Fibroblast of upper back skin (primary cell): ENCODE measurements at places on chromosomes 13 and 19.
A peak's percentile ranks its signal among the peaks of the same experiment; 100 is the strongest.

GRCh38 chr13:73922493-73923393 is 211.5 kb downstream of the KLF12 start:
- DNase-seq: peak; percentile 55

GRCh38 chr19:18521692-18522123 is at the start of gene ELL:
ELL (minus strand) TSS chr19:18522070; CDS start chr19:18522055, 15 bp downstream.
- DNase-seq: no peak

DNA sequence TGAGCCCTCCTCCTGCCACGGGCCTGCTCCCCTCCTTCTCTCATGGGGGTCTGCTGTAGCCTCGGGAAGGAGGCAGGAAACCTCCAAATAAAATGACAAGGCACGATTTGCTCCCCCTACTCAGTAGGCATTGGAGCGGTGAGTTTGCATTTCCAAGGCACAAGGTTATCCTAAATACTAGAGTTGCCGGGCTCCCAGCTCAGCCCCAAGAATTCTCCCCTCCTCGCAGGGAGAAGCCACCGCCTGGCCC is 1.5 kb downstream of the CEBPA start:
- no peak for DNase-seq

- DNase-seq: no peak
These were observed 12.4 kb downstream of the RTN2 start for GRCh38 chr19:45484273-45484945.

GRCh38 chr13:46307554-46307953 is 79.5 kb downstream of the RUBCNL start:
- DNase-seq: peak; percentile 12

GRCh38 chr13:113787694-113788093 is 28.7 kb downstream of the TMEM255B start:
- no peak for DNase-seq

GRCh38 chr19:39916851-39917396 is 17.5 kb downstream of the FCGBP start:
- no peak for DNase-seq

DNA sequence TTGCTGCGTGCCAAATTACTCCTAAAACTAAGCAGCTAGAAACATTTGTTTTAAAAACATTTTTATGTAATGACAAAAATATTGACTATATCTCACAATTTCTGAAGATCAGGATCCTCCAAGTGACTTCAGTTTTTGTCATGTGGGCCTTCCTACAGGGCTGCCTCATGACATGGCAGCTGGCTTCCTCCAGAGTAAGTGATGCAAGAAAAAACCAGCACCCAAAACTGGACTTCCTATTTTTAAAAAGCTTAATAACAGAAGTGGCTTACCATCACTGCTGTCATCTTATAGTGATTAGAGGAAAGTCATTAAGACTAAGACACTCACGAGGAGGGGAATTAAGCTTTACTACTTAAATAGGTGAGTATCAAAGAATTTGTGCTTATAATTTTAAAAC is 681.7 kb downstream of the PCDH17 start:
- DNase-seq: no peak

DNA sequence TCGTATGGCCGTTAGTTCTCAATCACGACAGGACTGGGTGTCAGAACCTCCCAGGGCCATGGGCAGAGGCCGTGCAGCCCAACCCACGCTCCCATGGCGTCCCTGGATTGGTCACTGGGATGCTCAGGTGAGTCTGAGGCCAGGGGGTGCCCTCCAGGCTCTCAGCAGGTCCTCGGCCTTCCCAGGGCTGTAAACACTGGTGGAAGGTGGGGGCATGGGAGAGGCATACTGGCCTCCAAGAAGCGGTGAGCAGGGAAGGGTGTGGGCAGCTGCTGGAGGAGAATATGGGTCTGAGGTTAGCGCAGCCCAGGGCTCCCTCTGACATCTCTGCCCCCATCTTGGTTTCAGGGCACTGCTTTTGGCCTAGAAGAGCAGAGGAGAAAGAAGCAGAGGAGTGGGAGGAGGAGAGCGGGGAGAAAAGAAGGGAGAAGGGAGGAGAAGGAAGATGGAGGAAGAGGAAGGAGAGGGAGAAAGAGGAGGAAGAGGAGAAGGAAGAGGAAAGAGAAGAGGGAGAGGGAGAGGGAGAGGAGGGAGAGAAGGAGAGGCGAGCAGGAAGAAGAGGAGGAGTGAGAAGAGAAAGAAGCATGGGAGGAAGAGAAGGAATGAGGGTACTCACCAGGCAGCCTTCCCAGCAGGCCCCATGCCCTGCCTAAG is 62.3 kb downstream of the CEBPG start:
- DNase-seq: no peak

DNA sequence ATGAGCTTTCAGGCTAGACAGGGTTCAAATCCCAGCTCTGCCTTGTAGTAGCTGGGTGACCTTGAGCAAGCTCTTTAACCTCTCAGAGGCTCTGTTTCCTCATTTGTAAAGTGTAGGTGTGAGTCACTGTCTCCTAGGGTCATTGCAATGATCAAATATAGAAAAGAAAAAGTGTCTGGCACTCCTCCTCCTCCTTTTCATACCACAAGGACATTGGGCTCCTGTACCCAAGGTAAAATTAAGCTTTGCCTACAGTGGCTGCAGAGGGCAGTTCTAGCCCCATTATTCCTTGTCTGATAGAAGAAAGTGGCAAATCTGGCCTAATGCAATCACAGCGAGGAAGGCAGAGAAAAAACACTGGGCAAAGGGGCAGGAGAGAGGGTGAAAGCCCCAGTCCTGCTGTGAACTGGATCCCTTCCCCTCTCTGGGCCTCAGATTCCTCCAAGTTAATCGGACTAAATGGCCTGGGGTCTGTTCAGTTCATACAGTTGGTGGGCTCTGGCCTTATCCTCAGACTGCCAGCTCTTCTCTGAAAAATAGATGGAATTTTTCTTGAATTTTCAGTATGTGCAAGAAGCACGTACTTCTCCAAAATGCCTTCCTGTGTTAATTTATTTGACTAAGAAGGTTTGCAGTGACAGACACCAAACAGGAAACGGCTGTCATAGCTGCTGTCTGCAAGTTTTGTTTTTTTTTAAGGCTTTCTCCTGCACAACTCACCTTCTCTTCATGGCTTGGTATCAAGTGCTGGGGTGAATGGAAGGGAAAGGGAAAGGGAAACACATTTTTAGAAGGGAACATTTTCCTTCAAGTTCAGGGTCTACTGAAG is 35.3 kb downstream of the RGCC start:
- DNase-seq: no peak

DNA sequence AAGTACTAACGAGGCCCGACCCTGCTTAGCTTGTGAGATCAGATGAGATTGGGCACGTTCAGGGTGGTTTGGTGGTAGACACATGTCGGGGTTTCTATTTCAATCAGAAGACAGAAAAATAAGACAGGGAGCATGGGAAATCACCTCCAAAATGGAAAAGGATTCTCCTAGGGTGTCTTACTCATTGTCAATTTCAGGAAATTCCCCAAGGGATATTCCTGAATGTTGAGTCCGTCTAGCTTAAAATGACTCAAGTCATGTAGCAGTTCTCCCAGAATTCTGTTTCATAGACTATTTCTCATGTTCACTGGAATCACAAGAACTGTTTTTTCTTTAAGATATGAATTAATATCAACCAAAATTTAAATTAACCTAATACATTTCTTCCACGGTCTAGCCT is 380.1 kb downstream of the EFNB2 start:
- DNase-seq: peak; percentile 64

GRCh38 chr19:10682397-10683063 is 18.7 kb upstream of the QTRT1 start:
- no peak for DNase-seq

DNA sequence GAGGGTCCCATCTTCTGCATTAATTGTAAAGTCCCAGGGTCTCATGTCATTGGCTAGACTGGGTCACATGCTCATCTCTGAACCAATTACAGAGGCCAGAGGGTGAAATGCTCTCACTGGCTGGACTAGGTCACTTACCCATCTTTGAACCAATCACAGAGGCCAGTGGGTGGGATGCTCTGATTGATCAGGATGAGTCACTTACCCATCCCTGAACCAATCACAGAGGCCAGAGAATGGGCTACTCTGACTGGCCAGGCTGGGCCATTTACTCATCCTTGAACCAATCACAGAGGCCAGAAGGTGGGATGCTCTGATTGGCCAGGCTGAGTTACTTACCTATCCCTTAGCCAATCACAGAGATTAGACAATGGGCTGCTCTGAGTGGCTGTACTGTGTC is 5.3 kb downstream of the MISP start:
- peak; percentile 18 for DNase-seq

- peak; percentile 84 for DNase-seq
These were observed 15.2 kb downstream of the TPT1 start for GRCh38 chr13:45325806-45326205.

GRCh38 chr19:14345116-14345763 is 36.0 kb upstream of the ADGRE5 start:
- DNase-seq: no peak

GRCh38 chr19:16878181-16878965 is 10.4 kb upstream of the F2RL3 start:
- DNase-seq: no peak

GRCh38 chr13:46181840-46182490 is at the start of gene LCP1:
LCP1 (minus strand) TSS chr13:46182177; CDS start chr13:46159662, 22,515 bp downstream.
- no peak for DNase-seq

GRCh38 chr19:16017138-16017490 is 59.2 kb upstream of the TPM4 start:
- DNase-seq: no peak

DNA sequence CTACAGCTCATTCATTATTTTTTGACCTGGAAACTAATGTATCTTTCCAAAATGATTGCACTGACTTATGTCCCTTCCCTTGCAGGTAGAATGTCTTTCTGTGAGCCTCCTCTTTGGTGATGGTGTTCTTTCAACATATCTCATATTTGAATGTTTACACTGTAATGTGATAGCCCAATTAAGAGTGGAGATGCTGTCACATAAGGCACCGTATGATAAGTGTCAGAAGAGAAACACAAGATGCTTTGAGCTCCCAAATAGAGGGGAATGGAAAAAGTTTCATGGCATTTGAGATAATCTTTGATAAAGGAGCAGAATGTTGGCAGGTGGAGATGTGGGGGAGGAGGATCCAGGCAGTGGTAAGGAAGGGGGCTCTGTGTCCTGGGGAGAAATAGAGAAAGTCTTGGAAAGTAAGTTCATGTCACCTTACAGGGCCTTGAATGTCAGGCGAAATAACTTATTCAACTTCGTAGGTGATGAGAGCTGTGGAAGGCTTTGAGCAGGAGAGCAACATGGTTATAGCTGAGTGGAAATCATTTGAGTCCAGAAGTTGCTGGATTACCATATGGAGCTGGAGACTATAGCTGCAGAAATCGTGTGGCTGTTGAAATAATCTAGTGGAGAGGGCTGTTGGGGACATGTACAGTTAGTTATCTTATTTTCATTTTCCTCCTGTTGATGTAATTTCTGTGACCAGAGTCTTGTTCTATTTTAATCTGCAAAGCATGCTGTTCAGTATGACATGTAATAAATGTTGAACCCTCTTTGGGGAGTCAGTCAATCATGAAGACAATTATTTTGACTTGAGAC is 10.3 kb upstream of the RNF113B start:
- DNase-seq: no peak

GRCh38 chr19:4456476-4456842 is 1.1 kb downstream of the UBXN6 start:
- peak; percentile 73 for DNase-seq

DNA sequence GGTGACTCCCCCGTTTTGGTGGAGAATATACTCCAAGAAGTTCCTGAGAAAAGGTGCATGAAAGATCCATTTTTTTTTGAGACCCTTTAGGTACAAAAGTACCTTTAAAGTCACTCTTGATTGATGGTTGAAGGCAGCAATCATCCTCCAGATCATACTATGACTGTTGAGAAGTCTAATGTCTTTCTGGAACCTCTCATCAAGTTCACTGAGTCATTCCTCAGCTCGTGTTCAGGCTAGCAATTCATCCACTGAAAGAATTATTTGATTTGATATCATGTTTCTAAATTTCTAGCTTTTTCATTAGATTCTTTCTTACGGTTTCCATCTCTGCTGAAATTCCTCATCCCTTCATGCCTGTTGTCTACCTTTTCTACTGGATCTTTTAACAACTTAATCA is 65.1 kb upstream of the GJB6 start:
- peak; percentile 13 for DNase-seq

GRCh38 chr13:76853921-76854608 is 32.1 kb downstream of the KCTD12 start:
- DNase-seq: no peak

DNA sequence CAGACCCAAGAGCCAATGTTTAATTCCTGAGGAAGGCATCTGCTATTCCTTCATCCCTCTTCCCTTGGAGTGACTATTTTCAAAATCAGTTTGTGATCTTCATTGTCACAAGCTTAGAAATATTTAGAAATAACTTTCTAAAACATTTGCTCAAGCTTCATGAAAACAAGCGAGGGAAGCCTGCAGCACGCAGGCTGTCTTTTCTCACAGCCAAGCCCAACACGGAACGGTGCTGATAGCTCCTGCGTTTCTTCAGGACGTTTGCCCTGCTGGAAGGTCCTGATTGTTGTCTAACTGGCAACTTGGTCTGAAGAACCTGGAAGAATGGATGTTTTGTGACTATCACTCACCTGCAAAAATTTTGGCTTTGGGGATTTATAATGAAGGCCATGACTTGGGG is 152.5 kb downstream of the FGF9 start:
- no peak for DNase-seq

- no peak for DNase-seq
These were observed 252.8 kb downstream of the RFC3 start for GRCh38 chr13:34070544-34071303.

DNA sequence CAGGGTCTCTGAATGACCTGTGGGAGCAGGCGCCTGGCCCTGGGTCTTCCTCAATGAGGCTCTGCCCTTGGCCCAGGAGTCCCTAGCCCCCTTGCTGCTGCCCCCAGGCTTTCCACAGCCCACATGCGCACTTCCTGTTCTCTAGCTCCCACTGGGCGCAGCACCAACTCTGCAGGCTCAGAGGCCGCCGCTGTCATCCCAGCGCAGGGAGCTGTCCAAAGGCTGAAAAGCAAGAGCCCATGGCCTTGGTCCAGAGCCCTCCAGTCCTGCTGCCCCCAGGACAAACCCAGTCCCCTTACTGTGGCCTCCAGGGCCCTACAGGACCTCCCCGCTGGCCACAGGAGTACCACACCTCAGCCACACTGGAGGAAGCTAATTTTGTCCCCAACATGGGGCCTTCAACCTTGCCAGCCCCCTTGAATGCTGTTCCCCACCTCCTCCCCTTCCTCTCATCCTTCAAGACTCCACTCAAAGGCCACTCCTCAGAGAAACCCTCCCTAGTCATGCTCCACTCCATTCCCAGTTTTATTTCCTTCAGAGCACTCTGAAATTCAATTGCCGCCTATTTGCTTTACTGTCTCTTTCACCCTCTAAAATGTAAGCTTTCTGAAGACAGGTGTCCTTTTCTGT is 8.0 kb upstream of the POU2F2 start:
- DNase-seq: peak; percentile 72

GRCh38 chr13:52878831-52879230 is 30.4 kb upstream of the PCDH8 start:
- no peak for DNase-seq

- DNase-seq: no peak
These were observed 541.4 kb upstream of the SLITRK5 start for GRCh38 chr13:87129602-87130300.

DNA sequence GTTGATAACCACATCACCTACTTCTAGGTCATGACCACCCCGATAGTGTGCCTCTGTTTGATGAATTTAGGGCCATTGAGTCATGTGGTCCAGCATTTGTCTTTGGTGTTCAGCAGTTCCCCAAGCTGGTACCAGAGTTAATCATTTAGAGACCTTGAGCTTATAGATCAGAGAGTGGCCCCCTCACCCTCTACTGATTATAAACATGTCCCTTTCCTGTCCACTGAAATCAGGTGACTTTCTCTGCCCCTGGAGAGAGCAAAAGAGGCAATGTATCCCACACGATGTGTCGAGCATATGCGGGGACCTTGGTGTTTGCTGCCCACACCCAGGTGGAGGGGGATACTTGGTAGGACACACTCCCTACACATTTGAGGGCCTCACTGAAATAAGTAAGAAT is 46.3 kb downstream of the C13orf42 start:
- DNase-seq: no peak
